Fibroblast of the aortic adventitia (primary cell): ENCODE measurements at places on chromosomes 5 and 9. TPM values are rescaled to one million over a fixed set of nuclear protein-coding genes. Genes with fewer than 3 reads are reported as not detected.

- no peak for DNase-seq
These were observed 244.7 kb upstream of the SLC24A2 start for GRCh38 chr9:20033511-20033910.

LCN12 gene
- not detected in 2 replicates for total RNA-seq

DNA sequence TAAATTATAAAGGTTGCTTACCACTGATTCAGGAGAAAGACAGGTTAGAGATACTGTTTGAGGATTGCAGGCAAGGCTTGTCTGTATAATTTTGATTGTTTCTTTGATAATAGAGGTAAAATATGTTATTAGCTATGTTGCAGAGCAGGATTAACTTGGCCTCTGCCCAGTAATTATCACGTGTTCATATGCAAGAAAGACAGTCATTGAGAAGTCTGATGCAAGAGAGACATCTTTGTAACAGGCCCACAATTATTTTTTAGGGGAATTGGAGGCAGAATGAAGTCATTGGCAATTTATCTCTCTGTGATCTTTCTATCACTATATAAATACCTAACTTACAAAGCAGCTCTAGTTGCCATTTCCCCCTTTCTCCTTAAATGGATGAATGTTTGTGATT lies 46.0 kb downstream of the SLC44A1 start:
- peak; percentile 56 for DNase-seq

GRCh38 chr5:128854931-128855330 lies 110.4 kb upstream of the SLC27A6 start:
- DNase-seq = no peak
